GOT3 (cell line): ENCODE measurements at places on chromosomes 6 and 20.

GRCh38 chr6:67591910-67592309, 1043.2 kb upstream of the ADGRB3 start:
- no peak for DNase-seq

DNA sequence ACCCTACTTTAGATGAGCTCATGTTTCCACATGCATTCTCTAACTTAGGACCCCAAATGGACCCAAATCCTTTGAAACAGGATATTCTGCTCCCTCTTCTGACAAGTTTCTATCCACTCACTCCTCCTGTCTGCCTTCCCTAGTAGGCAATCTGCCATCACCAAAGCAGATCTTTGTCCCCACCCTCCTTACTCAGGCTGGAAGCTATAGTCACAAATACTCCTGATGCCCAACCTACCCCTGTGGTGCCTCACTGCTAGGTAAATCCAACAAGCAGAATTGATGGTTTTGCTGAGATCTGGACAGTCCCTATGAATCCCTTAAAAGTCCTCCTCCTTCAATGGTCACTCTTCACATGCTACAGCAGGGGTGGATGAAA, 21.7 kb downstream of the ELOVL5 start:
- DNase-seq = no peak

DNA sequence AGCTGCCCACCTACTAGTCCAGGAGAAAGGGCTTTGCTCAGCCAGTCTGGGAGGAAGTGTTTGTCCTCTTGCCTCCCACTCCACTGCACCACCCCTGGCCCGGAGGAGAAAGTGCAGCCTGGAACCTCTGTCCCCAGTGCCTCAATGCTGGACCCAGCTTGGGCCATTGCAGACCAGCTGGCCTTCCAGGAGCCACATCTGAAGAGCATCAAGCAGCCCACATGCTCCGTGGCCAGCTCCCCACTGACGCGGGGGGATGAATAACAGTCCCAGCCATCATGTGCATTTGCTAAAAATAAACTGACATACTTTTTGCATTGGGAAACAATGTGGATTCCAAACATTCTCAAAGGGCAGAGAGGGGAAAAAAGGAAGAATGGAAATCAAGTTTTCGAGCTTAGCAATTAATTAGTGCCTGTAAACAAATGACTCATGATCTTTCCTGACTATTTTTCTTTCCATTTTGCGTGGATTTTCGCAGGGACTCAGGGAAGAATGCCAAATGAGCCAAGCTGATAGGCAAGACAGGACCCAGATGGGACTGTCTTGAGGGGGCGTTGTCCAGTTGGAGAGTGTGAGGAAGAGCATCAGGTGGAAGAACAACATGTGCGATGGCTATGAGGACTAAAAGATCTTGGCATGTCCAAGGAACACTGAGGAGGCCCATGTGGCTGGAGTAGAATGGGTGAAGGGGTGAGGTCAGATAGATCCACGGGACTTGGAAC, 34.1 kb downstream of the CEBPB start:
- no peak for DNase-seq

DNA sequence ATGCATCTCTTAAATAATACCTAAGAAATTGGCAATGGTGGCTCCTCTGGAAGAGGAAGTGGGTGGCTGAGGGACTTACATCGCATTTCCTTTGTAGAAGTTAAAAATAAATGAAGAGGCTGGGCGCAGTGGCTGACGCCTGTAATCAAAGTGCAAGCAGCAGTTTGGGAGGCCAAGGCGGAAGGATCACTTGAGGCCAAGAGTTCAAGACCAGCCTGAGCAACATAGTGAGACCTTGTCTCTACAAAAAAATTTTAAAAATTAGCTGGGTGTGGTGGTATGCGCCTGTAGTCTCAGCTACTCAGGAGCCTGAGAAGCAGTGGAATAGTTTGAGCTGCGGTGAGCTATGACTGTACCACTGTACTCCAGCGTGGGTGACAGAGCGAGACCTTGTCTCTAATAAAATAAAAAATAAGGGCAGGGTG, 12.2 kb upstream of the NCOA3 start:
- DNase-seq = no peak

- DNase-seq = no peak
Observed at GRCh38 chr20:48682529-48683363, 145.1 kb downstream of the PREX1 start.

DNA sequence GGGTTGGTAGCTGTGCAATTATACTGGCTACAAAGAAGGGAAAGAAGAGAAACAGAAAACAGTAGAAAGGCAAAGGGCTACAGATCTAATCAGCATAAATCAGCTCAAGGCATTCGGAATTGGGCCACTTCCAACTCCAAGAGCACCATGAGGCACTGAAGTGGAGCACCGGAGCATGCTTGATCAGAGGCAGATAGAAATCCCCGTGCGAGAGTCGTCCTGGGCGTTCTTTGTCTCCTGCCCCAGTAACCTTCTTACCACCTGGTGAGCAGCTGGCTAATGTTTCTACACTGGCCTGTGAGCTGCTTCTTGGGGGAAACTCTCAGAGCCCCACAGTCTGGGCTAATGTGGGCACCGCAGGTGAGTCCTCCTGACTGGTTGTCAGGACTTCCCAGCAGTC, 16.7 kb downstream of the NEDD9 start:
- DNase-seq = no peak

GRCh38 chr20:47784599-47785310, 526 bp downstream of the SULF2 start:
- no peak for DNase-seq

- no peak for DNase-seq
Observed at GRCh38 chr6:45518013-45518720, 140.4 kb upstream of the SUPT3H start.

DNA sequence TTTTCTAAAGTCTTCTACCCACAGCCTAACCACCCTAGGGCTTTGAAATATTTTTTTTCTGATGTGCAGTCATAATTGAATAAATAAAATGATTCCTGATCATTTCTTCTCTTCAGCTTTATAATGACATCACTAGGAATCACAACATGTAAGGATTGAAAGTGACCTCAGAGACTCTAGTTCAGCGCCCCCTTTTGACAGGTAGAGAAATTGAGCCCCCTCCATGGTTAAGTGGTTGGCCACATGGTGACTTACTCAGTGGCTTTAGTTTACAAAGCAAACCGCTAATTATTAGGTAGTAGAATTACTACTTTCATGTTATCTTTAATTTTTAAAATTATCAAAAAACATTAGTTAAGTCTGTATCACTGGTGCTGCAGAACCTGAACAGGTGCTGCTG, 13.3 kb upstream of the SLC2A12 start:
- DNase-seq = no peak

GRCh38 chr6:167094820-167095637, 27.9 kb upstream of the CCR6 start:
- DNase-seq = no peak

DNA sequence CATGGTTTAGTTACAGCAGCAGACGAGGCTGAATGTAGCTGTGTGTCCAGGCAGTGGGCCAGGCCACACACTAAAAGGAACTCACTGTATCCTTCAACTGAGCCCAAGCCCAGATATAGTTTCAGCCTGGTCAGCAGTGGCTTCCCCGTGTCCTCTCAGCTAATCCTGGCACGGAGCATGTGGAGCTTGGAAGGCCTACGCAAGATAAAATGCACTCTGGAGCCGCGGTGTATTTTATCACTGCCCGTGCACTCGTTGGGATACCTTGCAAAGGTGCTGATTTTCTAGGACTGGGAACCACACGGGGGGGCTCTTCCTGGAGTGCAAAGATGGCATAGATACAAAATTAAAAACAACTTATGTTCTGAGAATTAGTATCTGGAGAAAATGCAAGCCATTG, 48.4 kb upstream of the IYD start:
- DNase-seq = no peak

- DNase-seq = no peak
Observed at GRCh38 chr6:158255989-158256601, 56.2 kb upstream of the TULP4 start.

- DNase-seq = no peak
Observed at GRCh38 chr6:89562093-89562973, 76.2 kb downstream of the LYRM2 start.

DNA sequence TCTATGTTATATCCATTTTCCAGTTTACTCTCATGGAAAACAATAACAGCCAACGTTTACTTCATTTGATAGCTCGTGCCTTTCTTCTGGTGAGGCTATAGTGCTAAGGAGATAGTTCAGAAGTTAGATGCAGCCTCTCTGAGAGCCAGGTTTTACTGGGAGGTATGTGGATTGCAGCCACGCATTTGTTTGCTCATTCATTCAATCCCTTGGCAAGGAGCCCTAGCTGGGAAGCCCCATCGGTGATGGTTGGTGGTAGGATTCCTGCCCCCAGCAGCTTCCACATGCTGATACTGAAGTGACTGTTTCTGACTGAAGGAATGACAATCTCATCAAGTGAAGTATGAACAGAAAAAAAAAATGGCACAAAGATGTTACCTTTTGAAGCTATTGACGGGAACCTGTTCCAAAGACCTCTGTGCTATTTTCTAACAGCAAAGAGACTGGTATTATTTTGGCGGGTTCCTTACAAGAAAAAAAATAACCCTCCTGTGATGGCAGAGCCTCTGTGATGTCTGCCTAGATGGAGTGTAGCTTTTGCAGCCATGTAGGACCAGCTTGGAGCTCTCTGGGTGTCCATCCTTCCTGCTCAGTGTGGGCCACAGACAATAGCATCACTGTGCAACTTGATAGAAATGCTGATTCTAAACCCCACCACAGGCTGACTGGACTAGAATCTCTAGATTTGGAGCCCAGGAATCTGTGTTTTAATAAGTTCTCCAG, 30.6 kb downstream of the SNAP25 start:
- DNase-seq = no peak

GRCh38 chr6:148134592-148134991, 208.0 kb upstream of the SASH1 start:
- no peak for DNase-seq

DNA sequence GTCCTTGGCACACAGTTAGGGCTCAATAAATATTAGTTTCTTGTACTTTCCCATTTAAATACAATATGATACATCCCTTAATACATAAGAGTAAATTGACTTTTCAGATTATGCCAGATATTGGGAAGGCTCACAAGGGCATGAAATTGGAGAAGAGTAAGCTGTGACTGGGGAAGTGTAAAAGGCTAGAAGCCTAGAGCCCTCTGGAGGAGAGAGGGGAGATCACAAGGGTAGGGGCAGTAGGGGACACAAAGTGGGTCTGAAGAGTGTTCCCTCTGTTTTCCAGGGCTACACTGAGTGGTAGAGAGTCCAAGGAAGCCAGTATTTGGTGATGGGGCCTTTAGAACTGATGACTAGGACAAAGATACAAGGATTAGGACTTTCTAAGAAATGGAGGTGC, 562.9 kb upstream of the CHD6 start:
- no peak for DNase-seq

- no peak for DNase-seq
Observed at GRCh38 chr6:20158676-20159075, 53.6 kb downstream of the MBOAT1 start.

DNA sequence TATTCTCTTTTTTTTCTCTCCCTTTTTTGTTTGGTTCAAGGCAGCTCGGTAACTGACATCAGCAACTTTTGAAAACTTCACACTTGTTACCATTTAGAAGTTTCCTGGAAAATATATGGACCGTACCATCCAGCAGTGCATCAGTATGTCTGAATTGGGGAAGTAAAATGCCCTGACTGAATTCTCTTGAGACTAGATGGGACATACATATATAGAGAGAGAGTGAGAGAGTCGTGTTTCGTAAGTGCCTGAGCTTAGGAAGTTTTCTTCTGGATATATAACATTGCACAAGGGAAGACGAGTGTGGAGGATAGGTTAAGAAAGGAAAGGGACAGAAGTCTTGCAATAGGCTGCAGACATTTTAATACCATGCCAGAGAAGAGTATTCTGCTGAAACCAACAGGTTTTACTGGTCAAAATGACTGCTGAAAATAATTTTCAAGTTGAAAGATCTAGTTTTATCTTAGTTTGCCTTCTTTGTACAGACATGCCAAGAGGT, 10.6 kb downstream of the HEY2 start:
- DNase-seq = no peak

DNA sequence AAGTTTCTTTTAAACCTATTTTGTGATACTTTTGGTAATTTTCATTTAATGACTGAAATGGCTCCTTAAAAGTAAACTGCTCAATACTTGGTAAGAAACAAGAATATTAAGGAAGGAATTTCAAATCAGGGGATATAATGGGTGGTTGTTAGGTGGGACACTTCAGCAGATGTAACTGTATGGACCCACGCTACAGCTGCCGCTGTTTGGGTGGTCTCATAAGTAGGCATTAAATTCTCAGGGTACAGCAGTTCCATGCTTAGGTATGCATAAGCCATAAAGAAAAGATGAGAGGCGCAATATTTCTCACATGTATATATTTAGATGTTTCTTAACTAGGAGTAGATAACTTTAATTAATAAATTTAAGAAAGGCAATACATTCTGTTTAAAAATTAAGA, 35.0 kb downstream of the COL19A1 start:
- no peak for DNase-seq

DNA sequence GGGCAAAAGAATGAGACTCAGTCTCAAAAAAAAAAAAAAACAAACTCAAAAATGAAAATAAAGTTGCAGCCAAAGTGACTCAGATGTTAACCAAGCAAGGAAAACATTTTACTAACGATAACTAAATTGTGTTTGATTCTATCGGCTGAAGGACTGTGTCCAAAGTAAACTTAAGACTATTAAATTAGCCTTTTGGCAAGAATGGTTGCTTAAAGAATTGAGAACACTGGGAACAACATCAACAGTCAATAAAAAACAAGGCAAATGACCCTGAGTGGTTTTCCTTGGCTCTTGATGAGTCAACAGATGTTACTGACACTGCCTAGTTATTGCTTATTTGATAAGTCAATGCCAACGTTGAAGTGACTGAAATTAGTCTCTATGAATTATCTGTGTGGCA, 36.7 kb downstream of the POU3F2 start:
- DNase-seq = no peak

DNA sequence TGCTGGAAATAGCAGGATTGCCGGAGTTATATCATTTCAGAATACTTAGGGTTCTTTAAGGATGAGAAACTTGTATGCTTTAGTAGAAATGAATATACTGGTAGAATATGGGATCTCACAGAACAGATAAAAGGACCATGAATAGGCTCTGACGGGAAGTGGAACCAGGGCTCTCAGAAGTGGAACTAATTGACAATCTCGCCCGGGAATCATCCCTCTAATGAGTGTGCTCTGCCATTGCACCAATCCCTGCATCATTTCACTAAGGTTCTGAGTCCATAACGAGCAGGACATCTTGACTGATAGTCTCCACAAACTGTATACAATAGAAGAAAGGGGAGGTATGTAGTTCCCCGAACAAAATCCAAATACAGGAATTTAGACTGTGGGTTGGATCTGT, 150.1 kb downstream of the COL9A1 start:
- no peak for DNase-seq

GRCh38 chr20:5864428-5864827, 85.9 kb downstream of the TRMT6 start:
- no peak for DNase-seq

GRCh38 chr6:33630014-33630413, 8.9 kb downstream of the ITPR3 start:
- no peak for DNase-seq

GRCh38 chr6:107360476-107360875, 98.9 kb downstream of the PDSS2 start:
- DNase-seq = no peak

DNA sequence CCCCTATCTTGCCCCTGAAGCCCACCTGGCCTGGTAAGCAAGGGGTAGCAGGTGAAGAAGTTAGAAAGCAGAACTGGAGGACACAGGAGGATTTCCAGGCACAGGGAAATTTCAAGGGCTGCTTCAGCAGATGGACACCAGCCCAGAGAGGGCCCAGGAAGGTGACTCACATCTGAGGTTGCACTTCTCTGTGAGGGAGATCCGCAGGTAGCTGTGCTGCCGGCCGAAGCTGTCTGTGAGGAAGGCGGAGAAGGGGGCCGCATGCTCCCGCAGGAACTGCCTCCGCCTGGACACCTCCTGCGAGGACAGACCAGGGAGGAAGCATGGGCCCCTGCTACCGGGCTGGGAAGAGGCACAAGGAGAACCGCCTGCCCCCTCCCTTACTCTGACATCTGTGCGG, 7.1 kb downstream of the MOCS1 start:
- no peak for DNase-seq
